Stimulated activated naive CD4-positive, alpha-beta T cell (primary cell): ENCODE measurements at places on chromosomes 6 and 20.

DNA sequence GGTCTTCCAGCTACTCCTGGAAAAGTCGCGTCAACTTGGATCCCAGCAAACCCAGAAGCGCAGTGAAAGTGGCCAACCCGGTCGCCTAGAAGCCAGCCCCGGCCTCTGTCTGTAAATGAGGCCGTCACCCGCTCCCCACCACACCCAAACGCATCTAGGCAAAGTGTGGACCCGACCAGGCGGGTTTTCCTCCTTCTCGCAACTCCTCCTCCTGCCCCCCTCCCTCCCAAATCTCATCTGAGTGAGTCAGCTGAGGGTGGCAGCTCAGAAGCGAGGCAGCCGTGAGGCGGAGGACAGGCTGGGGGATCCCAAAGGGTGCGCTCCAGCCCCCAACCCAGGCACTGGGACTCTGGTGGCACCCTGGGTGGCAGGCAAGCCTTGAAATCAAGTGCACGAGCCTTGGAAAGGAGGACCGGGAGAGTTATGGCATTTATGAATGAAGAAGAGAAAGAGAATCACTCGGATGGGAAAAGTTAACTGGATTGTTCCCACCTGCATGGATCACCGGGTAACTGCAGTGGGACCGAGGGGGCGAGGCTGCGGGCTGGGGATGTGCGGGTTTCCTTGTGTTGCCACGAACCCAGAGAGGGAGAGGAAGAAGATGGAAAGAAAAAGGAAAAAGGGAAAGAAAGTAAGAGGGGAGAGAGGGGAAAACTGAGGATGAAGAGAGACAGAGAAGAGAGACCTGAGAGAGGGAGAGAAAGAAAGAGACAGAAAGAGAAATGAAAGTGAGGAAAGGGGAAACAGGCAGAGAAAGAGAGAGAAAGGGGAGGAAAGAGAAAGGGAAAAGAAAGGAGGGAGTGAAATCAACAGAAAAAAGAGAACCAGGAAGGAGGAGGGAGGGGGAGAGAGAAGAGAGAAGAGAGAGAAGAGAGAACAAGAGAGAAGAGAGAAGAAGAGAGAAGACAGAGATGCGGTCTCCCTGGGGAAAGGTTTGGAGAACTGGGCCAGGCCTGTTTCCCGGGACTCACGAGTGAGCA, at the start of gene APCDD1L:
Gene APCDD1L (minus strand): TSS at position 167 of the 980 bp plus-strand sequence. CDS start 692 bp downstream, outside the sequence.
- no peak for DNase-seq

DNA sequence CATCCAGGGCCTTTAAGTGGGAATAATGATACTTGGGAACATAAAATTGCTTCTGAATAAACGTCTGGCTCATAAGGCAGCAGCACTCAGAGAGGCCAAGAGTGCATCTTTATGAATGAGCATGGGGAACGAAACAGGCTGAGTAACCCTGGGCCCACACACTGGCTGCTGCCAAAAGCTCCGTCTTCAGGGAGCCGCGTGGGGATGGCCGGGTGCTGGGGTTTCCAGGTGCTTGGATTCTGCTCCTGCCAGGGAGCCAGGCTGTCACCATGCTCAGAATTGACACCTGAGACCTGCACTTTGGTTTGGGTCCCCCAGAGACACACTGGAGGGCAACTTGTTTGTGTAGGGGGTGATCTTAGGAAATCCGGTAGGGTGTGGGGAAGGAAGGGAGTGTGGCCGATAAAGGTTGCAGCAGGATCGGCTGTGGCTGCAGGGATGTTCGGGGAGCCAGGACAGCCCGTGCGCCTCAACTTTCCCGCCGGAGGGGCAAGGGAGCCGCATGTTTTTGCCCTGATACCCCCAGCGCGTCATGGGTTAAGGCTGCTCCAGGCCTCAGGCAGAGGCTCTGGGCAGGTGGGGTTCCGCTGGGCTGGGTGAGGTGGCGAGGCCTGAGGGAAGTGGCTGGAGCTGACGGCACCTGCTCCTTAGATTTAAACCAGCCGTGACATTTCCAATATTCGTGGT, 101.8 kb downstream of the YTHDF1 start:
- DNase-seq, result no peak

- no peak for DNase-seq
Measured at GRCh38 chr6:129992881-129993280, 25.5 kb upstream of the L3MBTL3 start.

DNA sequence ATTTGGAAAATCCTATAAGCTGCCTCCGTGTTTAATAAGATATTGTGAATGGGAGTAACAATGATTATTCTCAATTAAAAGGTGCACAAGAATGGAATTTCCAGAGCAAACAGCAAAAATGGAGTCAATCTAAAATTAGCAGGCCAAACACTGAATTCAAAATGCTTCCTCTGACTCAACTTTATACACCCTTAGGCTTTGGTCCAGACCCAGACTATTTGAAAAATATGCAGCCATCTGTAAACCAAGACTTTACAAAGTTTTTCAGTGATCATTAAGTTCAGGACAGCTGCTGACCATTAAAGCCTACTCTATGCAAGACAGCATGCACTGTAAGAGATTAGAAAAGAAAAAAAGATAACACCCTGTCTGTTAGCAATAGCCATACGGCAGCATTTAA, 39.4 kb upstream of the CCN6 start:
- DNase-seq, result no peak

GRCh38 chr6:6700407-6701270, 112.1 kb downstream of the LY86 start:
- DNase-seq, result no peak

GRCh38 chr20:46051556-46052308, 22.7 kb downstream of the SLC12A5 start:
- DNase-seq, result no peak

DNA sequence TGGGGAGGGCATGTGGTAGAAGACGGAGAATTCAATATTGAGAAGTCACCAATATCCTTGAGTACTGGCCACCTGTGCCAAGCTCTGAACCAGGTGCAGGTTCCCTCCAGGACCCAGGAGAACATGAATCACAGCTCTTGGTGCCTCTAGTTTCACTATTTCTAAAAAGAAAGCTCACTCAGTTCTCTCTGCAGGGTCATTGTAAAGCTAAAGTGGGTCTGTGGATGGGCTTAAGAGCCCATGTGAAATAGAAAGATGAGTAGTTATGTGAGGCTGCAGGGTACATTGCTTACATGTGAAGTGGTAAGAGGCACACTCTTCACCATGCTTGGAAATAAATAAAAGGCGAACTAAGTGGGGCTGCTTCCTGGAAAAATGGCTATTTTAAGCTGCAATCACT, 43.6 kb downstream of the ZNF831 start:
- no peak for DNase-seq

GRCh38 chr20:4267242-4267641, 251.9 kb upstream of the RNF24 start:
- no peak for DNase-seq

- no peak for DNase-seq
Measured at GRCh38 chr6:41728073-41728936, 7.1 kb downstream of the TFEB start.

DNA sequence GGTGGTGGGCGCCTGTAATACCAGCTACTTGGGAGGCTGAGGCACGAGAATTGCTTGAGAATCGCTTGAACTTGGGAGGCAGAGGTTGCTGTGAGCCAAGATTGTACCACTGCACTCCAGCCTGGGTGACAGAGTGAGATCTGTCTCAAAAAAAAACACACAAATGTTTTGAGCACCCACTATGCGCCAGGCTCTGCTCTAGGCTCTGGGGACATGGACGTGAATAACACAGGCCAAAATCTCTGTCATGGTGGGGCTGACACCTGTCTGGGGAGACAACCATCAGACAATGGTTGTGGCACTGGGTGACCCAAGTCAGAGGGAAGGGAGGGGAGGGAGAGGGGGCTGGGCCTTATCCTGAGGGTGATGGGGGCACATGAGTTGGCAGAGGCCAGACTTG, 62.7 kb downstream of the UBE2V1 start:
- DNase-seq, result no peak
